ENCODE measurements at places on chromosomes 6 and 20. TPM values are rescaled to one million over a fixed set of nuclear protein-coding genes. Genes with fewer than 3 reads are reported as not detected.

GRCh38 chr6:30837870-30838269 is 46.4 kb upstream of the DDR1 start:
- DNase-seq = no peak

DNA sequence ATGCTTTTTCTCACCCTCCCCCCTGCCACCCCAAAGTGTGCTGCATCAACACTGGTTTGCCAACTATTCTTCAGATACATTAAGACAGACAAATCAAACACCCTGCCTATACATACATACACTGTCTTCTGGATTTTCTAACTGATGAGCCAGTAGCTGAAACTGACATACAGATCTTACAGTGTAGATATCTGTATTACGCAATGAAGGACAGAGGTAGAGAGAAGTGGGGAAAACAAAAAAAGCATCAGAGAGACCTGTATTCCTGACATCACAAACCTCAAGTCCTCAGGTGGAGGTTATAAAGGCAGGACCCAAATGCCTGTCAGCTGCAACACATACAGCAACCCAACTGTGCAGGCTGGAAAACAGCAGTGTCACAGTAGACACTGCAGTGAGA is 535.4 kb downstream of the HACE1 start:
- no peak for DNase-seq

DNA sequence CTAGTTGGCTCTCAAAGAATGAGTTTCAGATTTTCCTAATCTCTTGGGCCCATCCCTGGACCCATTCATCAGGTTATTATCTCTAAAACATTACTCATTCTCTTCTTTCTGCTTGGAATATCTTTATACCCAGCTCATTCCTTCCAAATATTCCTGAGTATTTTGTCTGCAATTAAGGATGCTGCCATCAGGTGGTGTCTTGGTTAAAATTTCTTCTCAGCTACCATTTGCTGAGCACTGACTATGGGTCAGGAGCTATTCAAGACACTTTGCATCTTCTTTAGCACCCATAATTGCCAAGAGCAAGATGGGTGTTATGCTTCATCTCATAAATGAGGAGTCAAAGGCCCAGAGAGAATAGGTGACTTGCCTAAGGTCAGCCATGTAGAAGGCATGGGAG is 8.4 kb downstream of the SUN5 start:
- no peak for DNase-seq

- no peak for DNase-seq
Observed at GRCh38 chr6:67133973-67134372, 1426.9 kb upstream of the EYS start.

DNA sequence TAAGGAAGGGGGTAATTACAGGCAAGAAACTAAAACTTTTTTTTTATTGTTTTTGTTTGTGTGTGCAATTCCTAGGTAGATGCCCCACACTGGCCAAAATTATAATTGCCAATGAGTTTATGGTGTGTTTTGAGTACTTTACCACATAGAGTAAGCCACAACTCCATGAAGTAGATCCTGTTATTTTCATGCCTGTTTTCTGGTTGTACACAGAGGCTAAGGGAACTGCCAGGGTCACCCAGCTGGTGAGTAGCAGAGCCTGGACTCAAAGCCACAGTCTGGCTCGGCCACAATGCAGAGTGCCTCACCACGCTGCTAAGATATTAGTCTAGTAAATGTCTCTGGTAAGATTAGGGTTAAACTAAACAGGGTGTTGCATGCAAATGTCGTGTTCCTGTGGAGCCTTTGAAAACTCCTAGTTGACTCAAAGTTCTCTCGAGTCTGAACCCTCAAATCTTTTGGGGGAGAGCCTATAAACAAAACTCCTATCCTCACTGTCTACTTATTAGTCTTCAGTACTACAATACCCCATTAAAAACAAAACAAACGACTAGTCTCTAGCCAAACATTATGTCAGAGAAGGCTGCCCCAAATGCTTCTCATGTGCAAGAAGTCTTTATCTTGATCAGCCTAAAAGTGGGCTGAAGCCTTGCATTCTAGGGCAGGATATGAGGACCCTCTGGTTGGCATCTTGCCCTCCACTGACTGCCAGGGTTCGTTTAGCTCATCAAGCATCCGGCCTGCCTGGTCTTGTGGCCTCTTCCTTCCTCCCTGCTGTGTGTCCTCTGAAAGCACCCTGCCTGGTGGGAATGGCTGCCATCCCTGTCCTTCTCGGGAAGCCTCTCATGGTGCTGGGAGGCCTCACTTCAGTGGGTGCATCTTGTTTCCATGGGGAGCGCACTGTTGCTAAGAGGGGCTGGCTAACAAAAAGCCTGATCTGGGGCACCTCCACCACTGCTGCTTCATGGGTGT is 4.2 kb downstream of the DUSP22 start:
- no peak for DNase-seq

DNA sequence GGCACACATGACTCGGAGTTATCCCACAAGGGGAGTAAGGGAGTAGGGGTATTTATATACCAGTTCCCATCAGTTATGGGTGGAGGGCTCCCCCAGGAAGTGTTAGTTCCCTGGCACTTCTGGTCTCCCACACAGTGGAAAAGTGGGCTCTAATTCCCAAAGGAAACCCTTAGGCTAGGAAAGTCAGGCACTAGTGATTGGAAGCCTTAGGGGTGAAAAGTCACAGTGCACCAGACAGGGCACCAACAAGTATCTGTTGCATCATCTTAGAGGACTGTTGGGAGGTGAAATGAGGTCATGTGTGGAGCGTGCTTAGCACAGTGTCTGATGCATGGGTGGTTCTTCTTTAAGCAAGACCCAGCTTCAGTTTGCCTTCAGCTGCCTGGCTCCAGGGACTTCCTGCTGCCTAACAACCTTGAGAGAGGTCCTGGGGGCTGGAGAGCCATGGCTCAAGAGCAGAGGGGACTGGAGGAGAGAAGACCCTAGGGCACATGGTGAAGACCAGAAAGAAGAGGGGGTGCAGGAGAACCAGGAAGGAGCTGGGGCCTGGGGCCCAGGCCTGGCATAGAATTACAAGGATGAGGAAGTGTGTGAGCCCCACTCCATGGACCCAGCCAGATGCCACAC is 7.5 kb upstream of the FOXP4 start:
- no peak for DNase-seq

DNA sequence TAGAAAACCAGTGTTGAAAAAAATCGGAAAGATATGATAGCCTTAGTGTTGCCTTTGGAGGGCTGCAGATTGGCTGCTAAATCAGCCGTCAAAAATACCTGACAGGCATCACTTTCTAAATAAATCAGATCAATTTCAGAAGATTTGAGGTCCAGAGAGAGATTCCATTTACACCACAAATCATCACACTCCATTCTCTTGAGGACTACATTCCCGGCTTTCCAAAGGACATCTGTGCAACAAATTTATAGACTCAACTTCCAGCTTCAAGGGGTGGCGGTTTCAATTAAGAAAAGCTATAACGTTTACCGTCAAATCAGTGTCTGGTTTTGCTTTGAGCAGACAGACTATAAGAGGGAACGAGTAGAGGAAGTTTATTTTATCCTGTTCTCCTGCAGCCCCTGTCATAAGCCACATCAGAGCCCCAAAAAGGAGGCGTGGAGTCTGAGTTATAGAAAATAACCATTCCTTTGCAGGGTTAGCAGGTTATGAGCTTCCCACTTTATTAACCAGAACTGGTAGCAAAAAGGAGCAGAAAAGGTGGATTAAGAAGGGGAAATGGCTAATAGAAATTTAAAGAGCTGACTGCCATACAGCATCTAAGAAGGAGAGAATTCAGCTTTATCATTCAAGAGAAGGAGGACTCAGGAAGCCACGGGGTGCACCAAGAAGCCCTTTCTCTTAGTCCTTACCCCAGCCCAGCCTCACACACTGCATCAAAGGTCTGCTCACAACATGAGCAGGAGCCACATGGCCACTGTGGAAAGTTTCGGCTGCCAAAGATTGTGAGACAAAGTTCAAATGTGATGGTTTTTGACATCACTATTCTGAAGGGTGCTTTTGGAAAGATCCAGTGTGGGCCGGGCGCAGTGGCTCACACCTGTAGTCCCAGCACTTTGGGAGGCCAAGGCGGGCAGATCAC is 12.9 kb upstream of the UQCC2 start:
- no peak for DNase-seq

DNA sequence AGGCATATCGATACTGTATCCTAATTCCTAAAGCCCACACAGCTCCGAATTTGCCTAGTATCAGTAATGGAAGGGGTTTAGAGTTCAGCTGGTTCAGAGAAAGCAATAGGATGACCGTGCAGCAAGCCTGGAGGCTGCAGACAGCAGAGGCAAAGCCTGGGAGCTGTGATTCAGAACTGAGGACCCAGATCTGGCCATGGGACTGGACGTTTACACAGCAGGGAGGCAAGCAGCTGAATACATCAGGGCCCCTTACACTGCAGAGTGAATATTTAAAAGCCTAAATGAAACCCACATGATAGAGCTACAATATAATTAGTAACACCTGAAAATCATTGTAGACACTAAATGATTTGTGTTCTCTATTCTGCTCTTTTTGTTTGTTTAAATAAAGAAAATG is 38.0 kb downstream of the ELOVL2 start:
- no peak for DNase-seq

GRCh38 chr20:51710361-51710894 is 57.8 kb downstream of the ATP9A start:
- no peak for DNase-seq

DNA sequence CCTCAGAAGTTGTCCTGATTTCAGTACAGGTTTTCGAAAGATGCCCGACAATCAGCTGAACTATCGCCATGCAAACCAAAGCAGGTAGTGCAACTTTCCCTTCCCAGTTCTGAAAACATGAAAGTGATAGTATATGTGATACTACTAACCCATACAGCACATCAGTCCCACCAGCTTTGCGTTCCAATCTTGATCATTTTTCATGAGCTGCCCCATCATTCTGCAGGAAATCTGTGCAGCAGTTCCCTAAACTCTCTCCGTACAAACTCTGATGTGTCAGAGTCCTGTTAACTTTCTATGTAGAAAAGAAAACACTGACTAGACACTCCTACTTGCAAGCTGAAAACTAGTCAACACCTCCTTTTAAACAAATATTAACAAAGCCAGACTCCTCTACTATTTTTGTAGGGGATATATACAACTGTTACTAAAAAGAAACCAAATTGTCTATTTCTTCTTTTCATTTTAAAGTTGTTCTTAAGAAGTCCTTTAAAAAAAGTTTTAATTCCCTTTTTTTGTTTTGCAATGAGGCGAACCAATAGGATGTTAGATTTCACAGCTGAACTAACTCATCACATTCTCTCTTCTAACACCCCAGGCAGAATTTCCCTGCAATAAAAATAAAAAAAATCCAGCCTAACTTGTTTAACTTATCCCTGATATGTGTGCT is 99.6 kb upstream of the DST start:
- no peak for DNase-seq

DNA sequence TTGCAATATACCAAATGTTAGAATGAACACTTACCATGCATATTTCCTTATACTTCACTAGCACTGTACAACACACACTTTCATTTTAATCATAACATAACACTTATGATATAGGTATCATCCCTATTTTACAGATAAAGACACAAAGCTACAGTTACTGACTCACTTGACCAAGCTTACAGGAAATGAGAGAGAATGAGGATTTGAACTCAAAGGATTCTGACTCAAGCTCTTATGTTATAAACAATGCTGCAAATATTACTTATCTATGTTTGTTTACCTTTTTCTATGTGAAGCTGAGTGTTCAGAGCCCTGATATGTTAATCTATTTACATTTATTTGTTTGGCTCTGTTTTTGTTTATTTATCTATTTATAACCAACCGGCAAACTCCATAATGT is 245.4 kb downstream of the PTPRK start:
- DNase-seq = no peak

DNA sequence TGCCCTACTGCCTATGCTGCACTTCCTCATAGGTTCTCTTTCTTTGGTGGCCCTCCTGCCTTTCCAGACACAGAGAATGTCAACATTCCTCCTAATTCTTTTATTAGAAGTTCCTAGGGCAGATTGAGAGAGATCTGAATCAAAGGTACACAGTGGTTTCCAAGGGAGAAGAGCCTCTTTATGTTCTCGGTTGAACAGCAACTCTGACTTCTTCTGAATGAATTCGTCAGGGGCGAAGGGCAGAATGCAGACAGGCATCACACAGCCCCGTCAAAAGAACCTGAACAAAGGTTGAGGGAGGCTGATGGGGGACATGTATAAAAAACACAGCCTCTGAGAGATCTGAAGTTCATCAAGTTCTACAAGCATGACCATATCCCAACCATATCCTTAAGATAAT is 68.1 kb upstream of the DTNBP1 start:
- DNase-seq = no peak

DNA sequence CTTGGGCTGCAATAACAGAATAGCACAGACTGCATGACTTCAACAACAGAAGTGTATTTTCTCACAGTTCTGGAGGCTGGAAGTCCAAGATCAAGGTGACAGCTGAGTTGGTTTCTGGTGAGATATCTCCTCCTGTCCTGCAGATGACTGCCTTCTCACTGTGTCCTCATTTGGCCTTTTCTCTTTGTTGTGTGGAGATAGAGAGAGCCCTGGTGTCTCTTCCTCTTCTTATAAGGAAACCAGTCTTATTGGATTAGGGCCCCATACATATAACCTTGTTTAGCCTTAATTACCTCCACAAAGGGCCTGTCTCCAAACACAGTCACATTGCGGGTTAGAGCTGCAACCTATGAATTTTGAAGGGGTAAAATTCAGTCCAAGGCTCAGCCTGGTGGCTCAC is 57.0 kb upstream of the BMP6 start:
- no peak for DNase-seq

- no peak for DNase-seq
Observed at GRCh38 chr20:9186396-9186795, 117.5 kb downstream of the PLCB4 start.

DNA sequence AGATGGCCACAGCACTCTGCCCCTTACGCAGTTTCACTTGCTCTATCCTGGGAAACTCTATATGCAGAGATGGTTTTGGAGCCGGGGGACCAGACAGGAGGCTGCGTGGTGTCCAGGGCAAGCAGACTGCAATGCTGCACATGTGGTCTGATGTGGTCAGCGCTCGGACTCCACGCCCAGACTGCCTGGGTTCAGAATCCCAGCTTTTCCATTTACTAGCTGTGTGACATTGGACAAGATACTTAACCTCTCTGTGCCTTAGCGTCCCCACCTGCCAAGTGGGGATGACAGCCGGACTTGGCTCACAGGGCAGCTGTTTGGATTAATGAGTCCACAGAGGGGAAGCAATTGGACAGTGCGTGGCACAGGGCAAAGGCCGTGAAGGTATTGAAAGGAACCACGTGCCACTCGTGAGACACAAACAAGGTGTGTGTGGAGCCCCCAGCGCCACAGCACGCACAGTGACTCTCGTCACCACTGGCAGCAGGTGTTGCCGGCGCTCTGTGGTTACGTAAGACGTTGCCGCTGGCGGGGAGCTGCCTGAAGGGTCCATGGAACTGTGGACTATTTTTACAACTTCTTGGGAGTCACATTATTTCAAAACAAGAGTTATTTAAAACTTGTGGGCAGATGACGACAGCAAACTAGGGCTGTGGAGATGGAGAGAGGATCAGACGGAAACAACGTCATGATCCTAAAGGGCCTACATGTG is 201.4 kb downstream of the PREX1 start:
- no peak for DNase-seq

RGS17 gene
- 0.25 TPM for total RNA-seq

PPIL1 gene
- total RNA-seq = 23.6 TPM
